ENCODE measurements at places on chromosomes 2 and 18.

DNA sequence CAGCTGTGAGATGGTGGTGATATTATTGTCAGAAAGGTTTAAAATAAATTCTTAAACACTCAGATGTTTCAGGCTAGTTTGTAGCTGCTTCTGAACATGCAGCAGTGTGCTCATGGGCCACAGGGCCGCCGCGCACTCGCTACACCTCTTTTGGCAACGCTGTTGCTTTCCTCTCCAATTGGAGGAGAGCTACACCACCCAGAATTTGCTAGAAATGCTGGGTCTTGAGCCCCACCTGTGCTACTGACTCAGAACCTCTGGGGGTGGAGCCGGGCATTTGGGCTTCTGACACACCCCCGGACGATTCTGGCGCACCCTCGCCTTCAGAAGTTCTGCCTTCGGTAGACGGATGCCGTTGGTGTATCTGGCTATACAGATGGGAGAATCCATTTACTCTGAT is 15.7 kb downstream of the LRRFIP1 start:
- DNase-seq, result no peak

DNA sequence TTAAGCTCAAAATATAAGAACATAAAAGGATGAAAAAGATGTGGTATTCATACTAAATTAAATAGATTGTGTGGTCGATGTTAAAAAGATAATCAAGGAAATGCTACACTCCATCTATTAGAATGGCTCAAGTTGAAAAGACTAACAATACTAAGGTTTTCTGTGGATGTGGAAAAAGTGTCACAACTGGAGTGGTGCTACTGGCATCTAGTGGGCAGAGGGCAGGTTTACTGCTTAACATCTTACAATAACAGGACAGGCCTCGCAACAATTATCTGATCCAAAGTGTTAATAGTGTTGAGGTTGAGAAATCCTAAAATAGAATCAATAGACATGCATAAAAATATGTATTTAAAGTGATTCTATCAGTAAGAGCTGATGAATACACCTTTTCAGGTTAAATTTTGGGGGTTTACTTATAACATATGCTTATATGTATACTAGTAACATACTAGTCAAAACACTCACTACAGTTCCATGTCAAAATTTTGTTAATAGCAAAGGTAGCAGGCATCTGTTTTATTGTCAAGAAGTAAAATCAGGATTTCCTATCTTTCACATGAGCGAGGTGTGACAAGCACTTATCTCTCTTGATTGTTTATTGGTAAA is 91.5 kb upstream of the TMEFF2 start:
- DNase-seq, result peak; percentile 43

GRCh38 chr18:78780719-78781600 is 198.7 kb upstream of the SALL3 start:
- no peak for DNase-seq

GRCh38 chr2:66836851-66837250 is 401.9 kb downstream of the MEIS1 start:
- no peak for DNase-seq

DNA sequence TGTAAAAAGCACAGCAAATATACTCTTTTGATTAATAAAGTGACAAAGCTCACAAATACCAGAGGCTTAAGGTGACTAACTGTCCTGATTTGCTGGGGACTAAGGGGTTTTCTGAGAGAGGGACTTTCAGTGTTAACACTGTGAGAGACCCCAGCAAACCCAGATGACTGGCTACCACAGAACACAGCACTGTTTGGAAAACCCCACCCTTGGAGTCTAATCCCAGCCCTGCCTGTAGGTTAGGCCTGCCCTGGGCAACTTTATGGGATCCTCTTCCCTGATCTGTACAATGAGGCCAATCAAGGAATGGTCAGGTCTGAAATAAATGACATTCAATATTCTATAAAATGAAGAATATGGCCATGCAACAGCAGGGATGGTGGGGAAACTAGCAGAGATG is 30.5 kb upstream of the CTAGE1 start:
- DNase-seq, result no peak

DNA sequence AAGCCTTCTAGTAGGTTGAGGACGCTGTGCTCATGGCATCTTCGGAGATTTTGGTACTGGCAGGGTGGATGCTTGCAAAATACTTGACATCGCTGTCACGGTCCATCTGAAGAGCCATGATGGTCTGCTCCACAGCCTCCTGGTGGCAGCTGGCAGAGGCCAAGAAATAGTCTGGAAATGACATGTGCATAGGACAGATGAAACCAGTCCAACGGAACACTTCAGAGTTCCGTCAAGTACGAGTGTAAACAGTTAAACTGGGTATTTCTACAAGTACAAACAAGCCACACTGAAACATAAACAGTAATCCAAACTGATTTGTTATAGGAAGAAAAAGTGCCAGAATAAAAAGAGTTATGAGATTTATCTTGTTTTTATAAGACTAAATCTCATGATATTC is 66.6 kb downstream of the PPP4R1 start:
- DNase-seq, result no peak

DNA sequence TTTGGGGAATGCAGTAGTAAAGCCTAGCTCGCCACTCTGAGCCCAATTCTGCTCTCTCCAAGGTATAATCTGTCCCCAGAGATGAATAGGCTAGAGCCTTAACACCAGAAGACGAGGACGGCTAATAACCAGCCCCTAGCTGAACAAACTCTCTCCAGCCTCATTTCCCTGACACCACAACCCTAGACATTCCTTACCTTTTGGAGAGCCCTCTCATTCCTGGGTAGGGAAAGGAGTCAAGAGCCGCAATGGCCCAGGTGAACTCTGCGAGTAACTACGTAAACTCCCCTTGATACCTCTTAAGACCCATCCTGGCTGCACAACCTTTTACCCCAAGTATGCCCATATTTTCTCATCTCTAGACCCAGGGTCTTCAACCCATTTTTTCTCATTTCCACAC is 722.9 kb downstream of the BCL11A start:
- no peak for DNase-seq

GRCh38 chr2:36459725-36460137 is 104.2 kb downstream of the CRIM1 start:
- no peak for DNase-seq

- DNase-seq, result no peak
Observed at GRCh38 chr2:45438872-45439665, 172.0 kb downstream of the SRBD1 start.

GRCh38 chr2:238397356-238397755 is 29.4 kb upstream of the ASB1 start:
- no peak for DNase-seq

GRCh38 chr18:68316636-68317035 is 398.3 kb downstream of the TMX3 start:
- DNase-seq, result no peak

GRCh38 chr2:101420623-101421022 is 33.3 kb upstream of the CREG2 start:
- DNase-seq, result no peak

DNA sequence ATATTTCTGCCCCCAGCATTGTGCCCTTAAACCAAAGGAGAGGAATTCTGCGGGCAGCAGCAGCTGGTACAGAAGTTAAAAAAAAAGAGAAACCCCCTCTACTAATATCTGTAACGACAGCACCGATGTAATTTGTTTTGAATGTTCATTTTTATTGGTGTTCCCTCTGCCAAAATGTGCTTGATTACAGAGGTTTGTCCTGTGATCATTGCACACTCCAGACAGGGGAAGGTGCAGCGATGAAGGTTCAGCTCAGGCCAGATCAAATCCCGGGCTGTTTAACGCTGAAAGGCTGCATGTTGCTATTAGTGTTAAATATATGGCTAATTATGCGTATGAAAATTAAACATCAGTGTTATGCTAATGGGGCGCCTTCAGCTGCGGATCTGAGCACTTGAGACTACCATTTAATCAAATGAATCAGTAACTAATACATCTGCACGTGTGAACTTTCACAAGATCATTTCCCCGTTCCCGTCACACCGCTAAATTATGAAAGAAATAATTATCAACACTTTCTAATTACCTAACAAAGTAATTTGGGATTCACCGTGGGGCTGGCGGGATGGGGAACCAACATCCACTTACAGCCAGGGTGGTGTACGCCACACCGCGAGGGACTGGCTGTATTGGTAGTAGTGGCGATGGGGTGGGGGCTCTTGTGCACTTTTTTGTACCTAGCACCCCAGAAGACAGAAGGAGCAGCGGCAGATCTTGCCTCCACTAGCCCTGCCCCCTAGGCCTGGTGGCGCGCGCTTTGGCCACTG is 1.5 kb upstream of the DLX1 start:
- DNase-seq, result no peak

DNA sequence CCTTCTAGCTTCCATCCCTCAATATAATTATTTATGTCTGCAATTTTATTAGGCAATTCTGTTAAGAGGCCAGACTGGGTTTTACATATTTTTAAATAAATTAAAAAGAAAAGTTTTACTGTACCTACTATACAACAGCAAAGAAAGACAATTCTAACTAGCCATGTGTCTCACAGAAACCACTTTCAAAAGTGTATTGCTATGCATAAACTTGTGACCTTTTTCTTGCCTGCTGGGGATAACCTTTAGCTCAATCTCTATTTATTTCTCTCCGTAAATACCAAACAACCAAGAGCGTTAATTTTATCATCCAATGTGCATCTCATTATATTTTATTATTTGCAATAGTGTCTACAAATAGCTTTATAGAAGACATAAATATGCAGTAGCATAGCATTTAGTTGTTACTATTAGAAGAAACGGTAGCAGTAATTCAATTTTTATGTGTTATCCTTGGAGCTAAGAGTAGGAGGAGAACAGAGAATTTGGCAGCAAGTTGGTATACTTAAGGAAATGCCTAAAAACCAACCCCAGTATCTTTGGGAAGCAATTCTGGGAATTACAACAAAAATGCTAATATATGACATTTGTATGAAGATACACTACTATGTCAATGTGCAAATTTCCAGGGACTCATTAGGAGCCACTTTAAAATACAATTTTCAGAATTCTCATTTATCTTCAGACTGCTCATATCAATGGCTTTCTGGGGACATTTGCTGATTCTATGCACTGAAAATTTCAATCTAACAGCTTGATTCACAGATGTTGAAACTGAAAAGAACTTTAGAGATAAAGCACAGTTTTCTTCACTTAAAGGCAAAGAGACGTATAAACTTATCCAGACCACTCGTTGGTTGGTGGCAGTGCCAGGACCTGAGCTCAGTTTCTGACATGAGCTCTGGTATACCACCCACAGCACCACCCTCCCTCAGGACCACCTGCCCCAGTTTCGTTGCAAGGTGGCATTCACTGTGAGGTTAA is 23.0 kb upstream of the RTN4 start:
- DNase-seq, result peak; percentile 32

DNA sequence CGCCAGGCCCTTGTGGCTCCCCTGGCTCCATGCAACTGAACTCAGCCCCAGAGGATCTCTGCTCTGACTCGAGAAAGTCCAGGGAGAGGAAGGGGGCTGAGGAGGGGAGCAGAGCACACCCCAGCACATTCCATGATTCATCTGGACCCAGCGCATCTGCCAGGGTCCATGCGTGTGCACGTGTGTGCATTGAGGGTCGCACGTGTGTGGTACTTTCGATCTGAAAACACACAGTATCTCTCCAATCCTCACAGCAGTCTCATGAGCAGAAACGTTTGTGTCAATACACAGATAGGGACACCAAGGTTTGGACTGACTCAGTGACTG is 146.4 kb upstream of the ID2 start:
- DNase-seq, result no peak

DNA sequence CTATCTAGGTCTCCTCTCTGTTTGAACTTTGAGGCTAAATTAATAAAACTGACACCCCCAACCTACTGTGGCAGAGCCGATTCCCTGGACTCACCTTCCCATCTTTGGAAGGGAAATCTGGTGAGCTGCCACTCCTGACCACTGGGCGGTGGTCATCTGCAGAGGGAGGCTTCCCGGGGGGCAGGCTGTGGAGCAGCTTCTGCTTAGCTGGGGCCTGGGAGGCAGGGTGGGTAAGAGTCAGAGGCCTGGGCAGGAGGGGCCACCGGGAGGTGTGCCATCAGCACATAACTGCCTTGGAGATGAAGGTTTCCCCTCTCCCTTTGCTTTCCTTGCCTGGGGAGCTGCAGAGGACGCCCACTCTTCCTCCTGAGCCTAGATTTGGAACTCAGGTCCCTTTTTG is 2.3 kb upstream of the NPPC start:
- no peak for DNase-seq

DNA sequence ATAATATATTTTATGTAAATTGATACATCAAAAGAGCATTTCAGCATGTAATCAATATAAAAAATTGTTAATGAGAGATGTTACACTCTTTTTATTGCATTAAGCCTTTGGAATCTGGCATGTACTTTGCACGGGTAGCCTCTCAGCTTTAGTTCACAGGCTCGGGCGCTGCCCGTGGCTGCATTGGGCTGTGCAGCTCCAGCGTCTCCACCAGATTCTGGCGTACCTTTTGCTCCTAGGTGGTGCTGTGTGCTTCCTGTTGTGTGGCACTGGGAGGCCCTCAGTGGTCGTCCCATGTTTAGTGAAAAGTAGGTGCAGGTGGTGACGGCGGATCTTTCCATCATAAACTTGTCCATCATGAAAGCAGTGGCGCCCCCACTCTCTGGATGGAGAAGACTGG is 24.4 kb downstream of the LRRFIP1 start:
- DNase-seq, result no peak

DNA sequence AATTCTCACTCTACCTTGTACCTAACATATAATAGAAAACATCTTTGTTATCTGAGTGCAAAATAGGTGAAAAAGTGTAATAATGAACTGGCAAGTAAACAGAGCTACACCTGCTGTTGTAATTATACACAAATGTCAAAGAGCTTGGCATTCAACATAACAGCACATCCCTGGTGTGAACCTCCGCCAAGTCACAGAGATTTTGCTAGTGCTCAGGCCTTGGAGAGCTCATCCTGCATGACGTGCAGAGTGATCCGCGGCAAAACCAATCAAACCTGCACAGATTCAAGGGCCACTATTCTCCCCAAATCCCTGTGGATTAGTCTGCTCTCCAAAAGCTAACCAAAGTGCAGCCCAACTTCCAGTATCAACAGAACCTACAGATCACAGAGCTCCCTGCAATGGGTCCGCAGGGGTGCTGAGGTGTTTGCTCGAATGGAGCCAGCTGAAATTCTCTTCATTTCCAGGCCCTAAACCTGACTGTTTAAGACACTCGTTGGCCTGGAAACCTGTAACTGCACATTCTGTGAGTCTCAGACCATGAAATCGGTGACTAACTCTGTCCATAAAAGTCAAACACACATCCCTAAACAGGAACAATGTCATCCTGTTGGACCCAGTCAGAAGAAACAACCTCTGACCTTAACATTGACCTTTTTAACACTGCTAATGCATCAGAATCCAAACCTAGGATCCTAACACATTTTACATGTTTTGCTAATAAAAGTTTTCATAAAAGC is 111.8 kb downstream of the EPB41L3 start:
- DNase-seq, result no peak
